Small intestine (tissue), 16 donors: ENCODE measurements at places on chromosomes 12 and 14.

GRCh38 chr12:25653487-25654175 is 100.5 kb upstream of the LMNTD1 start:
- DNase-seq = no peak

GRCh38 chr12:107304588-107305532 is 211.5 kb upstream of the CRY1 start:
- no peak for DNase-seq

DNA sequence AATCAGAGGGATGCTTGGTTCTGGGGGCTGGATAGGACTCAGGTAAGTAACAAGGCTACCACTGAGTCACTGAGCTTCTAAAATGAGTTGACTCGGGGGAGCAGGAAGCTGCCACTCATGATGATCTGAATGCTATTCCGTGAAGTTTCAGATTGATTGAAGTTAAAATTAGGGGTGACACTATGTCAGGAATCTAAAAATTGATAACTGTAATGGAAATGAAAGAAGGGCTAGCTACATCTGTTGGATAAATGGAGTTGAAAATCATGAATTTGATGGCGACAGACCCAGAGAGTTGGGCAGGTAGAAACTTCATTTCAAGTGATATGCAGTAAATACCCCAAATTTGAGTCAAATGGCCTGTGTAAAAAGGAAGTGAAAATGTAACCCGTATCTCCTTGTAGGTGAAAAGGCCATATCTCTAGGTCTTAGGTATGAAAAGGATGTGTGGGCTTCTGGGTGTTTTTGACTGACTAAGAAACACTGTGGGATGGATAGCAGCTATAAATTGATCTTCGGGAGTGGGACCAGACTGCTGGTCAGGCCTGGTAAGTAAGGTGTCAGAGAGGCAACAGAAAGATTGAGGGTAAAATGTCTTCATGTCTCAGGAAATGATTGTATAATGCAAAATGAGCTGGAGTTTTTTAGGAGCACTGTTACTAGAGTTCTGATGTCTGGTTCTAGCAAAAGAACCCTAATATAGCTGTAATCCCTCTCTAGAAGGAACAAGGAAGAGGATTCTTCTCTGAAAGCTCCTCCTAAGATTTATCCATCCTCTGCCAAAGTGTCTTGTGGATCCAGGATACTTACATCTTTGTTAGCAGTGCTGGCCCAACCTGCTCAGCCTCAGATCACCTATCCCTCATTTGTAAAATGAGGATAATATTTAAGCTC is 57.3 kb downstream of the DAD1 start:
- no peak for DNase-seq

GRCh38 chr12:60176891-60177290 is 581.1 kb downstream of the SLC16A7 start:
- DNase-seq = no peak

DNA sequence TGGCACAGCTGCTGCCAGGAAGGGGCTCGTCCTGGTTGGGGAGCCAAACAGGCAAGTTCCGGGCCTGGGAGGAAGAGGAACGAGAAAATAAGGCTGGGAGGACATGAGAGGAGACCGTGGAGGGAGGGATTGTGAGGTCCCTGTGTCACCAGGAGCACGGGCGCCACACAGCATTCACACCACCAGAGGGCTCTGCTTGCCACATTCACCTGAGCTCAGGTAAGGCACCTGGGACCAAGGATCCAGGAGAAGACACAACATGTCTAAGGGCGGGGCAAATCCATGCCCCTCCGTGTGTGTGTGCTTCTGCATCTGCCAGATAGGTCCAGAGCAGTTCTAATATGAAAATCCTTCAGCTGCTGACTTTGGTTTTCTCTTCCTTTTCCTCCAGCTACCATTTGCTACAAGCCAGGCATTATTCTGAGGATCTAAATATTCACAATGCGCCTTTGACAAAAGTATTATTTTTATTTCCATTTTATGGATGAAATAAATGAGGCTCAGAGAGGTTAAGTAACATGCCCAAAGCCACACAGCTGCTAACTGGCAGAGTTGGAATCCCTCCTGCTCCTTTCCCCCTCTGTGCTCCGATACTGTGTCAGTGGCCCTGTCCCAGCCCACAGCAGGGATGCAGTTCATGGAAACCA is 14.6 kb downstream of the RAPGEF3 start:
- peak; percentile 81 for DNase-seq

DNA sequence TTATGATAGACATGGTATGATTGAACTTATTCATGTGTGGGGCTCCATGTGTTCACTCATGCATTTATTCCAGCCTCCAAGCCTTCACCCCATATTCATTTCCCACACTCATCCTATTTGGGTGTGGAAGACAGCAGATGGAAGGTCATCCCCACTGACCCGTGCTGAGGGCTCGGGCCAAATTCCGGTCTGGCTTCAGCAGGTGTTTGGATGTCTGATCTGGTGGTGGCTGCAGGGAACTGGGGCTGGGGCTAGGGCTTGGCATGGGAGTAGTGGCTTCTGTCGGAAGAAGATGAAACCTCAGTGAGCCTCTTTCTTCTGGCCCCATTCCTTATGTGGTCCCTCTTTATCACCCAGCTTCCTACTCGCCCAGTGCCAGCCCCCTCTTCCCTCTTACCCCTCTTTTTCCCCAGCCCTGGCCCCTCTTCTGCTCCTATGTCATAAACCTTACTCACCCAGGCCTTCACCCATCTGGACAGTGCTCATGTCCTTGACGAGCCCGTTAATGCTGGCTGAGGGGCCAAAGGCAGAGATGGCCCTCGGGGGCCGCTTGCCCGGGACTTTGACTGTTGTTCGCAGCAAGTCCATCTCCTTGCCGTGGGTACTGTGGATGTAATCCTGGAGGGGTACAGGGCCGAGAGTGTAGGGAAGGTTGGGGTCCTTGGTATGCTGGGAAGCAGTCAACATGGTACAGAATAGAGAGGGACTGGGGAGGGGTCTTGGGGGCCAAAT is 8.0 kb downstream of the AGAP2 start:
- no peak for DNase-seq
